Heart left ventricle (tissue), 16 donors: ENCODE measurements at places on chromosomes 12 and 14. TPM values are rescaled to one million over a fixed set of nuclear protein-coding genes. Genes with fewer than 3 reads are reported as not detected.

SLC6A12 gene
- polyA plus RNA-seq: 0.80 TPM

STAB2 gene
- not detected for polyA plus RNA-seq

SMAGP gene
- 2.0 TPM for polyA plus RNA-seq

AMDHD1 gene
- 0.72 TPM for polyA plus RNA-seq

MORN3 gene
- polyA plus RNA-seq: 0.08 TPM

SLC25A3 gene
- polyA plus RNA-seq: 1,376 TPM

KRT7 gene
- polyA plus RNA-seq: not detected
